ENCODE measurements at places on chromosomes 7 and 10.
A peak's percentile ranks its signal among the peaks of the same experiment; 100 is the strongest.

DNA sequence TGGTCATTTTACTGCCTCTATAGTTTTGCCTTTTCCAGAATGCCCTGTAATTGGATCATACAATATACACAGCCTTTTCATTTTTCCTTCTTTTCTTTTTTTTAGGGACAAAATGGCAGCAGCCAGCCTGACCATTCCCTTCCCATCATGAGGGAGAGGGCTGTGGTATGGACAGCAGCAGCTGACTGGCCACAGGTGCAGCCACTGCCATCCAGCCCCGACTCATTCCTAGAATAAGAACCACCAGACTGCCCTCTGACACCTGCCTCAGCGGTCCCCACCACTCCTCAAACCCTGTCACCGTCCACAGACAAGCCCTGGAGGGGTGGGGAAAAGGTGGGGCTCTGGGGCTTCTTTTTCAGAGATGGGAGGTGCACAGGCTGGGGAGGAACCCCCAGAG lies 92.8 kb downstream of the EPDR1 start:
- DNase-seq, result no peak

DNA sequence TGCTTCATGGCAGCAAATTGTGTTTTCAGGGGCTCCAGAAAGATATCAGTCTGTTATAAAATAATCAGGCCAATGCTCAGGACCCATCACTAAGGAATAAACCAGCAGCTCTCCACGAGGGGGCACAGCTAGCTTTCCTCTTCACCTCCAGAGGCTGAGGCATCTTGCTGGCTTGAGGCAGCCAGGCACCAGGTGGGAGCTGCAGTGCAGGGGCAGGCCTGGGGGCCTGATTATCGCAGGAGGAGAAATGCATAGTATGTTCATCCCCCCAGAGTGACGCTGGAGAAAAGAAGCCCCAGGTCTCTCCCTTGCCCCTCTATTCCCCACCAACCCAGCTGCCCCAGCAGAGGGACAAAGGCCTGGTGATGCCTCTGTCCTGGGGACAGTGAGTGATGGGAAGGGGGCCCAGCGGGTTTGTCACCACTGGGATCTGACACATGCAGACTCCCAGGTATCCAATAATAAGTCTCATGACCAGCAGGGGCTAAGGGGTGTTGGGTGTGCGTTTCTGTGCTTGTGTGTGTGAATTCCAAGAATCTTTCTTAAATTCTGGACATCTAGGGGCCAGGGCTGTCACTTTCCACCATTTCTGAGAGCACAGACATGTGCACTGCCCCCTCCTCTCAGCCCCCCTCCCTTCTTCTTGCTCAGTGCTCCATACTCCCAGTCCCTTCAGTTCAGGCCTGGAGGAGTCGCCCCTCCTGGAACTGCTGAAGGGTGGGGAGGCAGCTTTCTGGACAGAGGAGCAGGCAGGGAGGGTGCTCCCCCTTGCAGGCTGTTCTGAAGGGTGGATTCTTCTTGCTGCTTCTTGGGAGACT lies 128.1 kb upstream of the FAM20C start:
- peak; percentile 27 for DNase-seq

DNA sequence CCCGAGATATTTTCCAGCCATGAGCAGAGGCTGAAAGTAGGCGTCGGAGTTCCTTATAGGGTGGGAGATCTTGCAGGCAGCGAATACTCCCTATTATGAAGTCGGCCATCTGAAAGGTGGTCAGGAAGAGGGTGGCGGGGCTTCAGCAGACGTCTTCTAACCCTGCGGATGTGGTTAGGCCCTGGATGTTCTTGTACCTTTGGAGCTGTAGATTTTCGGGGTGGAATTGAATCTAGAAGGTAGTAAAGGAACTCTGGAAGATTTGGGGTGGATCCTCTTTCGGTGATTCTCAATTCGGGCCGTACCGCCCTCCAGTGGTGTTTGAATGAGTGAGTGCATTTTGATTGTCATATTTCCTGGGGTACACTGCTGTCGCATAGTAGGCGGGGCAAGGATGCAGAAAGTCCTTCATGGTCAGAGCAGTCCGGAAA lies 635 bp downstream of the NUP205 start:
- DNase-seq, result peak; percentile 1

DNA sequence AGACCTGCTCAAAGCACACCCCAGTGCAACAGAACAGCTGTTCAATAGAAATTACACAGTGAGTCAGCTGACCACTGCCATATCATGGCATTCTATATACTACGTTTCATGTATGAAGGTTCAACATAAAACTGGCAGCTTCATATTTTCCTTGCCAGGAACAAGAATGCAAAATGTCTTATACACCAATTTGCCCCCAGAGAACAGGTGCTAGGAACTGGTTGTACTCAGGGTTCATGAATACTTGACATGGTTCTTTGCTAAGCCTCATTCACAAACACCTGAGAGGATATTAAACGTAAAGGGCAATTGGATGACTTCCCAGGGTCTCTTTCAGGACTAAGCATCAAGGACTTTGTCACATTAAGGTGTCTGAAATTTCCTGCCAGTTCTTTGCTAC lies 6.9 kb downstream of the MYOF start:
- no peak for DNase-seq

DNA sequence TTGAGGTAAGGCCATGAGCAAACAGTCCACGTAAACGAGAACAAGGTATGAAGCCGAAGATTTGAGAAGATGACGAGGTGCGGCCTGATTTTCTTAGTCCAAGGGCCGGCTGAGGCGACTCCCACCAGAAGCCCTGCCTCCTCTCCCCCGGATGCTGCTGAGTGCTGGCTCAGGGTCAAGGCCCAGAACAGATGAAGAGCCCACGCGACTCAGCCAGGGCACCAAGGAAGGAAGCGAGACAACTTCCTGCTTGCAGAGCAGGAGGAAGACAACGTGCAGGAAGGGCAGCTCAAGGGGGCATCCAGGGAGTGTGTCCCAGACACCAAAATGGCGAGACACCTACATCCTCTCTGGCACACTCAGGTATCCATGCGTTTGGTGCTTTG lies 99.5 kb downstream of the CYTH3 start:
- no peak for DNase-seq

- DNase-seq, result peak; percentile 6
These were observed 118.7 kb downstream of the MAD1L1 start for GRCh38 chr7:2114052-2114451.

DNA sequence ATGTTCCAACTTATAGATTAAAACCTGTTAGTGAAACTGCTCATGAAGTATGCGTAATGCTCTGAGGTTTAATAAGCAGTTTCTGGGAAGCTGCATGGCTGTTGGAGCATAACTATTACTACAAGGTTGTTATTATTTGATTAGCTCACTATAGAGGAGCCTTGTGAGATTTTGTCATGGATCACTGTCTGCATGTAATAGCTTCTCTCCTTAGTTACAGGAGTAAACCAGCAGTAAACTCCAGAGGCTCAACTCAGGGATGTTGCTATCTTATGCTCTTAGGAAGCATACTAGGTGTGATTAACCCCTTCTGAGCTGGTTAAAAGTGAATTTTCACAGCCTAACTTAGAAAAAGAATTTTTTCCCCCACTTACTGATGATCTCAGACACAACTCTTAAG lies 63.6 kb upstream of the IFRD1 start:
- no peak for DNase-seq

DNA sequence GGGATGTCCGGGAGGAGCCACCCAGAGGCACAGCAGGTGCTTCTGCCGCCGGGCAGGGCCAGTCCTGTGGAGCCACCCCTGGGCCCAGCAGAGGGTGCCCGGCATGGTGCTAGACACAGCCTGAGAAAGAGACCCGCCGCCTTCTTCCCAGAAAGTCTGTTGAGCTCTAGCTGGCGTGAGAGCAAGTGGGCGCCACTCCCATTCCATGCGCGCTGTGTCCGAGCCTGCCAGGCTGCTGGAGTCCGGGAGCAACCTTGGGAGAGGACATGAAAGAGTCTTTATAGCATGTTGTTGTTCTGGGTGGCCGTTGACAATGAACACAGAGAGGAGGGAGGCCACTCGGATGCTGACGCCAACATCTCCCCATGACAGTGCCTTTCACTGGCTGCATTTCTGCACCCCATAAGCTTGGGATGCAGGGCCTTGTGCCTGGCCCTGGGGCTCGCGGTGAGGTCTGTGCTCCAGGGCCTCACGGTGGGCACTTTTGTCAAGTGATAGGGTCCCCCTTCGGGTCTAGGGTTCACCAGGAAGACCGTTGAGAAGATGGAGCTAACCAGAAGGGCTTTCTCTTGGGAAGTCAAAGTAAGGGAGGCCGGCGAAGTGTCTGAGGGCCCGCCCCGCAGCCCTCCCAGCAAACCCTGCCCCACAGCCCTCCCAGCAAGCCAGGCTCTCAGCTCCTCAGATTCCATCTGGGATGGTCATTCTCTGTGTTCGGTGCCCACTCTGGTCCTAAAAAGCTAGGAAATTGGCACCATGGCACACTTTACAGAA lies 47.3 kb downstream of the NKX6-2 start:
- DNase-seq, result no peak

- DNase-seq, result no peak
These were observed 7.5 kb downstream of the MNX1 start for GRCh38 chr7:157002819-157003421.

- DNase-seq, result no peak
These were observed 50.4 kb upstream of the PTPRN2 start for GRCh38 chr7:158638001-158638400.

- DNase-seq, result no peak
These were observed 7.9 kb upstream of the EMX2 start for GRCh38 chr10:117534321-117535297.

GRCh38 chr7:132838313-132838712 lies 243.6 kb downstream of the CHCHD3 start:
- DNase-seq, result no peak

DNA sequence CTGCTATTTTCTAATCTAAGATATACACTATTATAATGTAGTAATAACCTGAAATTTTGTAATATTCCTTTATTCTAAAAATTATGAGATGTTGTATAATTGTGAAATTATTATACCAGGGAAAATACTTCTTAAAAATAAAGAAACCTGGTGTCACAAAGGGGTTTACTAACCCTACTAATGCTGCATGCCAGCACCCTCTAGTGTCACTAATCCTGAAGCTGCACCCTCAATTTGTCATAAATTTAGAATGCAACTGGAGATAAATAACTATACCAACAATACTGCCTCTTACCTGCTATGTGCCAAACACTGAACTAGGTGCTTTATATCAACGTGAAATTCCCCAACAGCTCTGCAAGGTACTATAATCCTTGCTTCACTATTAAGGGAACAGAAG lies 30.8 kb downstream of the TM9SF3 start:
- DNase-seq, result no peak

GRCh38 chr7:28627896-28628295 lies 215.6 kb downstream of the CREB5 start:
- DNase-seq, result no peak

DNA sequence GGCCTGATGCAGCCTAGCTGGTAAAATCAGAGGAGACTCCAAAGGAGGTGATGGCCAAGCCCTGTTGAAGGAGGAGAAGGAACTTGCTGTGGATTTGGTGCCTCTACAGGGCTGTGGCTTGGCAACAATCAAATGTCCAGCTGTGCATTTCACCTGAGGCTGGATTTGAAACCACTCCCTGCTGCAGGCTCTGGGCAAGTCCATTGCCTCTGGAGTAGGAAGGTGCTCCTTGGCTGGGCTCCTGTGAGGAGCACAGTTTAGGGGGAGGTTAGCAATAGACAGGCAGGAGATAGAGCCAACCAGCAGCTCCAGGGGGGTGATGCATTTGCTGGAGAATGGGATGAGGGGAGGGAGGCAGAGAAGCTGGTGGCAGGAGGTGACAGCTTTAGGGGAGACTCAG lies 26.5 kb downstream of the CDH23 start:
- DNase-seq, result no peak

DNA sequence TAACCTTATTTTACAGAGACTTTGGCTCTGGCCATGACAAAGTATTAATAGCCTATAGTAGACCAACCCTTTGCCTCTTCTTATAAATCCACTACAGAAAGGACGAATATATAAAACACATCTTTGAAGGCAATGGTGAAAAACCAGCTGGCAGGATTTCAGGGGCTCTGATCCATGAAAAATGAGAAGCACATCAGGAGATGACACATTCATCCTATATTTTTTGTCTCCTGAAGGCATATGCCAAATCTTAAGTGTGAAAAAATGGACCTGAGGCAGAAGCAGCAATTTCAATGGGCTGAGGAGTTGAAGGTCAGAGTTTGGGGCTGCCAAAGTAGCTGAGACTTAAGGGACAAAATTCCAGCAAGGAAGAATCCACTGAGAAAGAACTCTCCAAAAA lies 14.4 kb downstream of the RNF216 start:
- DNase-seq, result no peak

- DNase-seq, result no peak
These were observed 1058.4 kb downstream of the SORCS3 start for GRCh38 chr10:105699504-105699903.

All from T1000 (cell line).